ENCODE measurements at places on chromosomes 12 and 14. TPM values are rescaled to one million over a fixed set of nuclear protein-coding genes. Genes with fewer than 3 reads are reported as not detected.

- DNase-seq: no peak
Observed at GRCh38 chr12:124551268-124552144, 15.9 kb downstream of the NCOR2 start.

HSPA2 gene
- 7.9 TPM for polyA plus RNA-seq

- DNase-seq: peak; percentile 51
Observed at GRCh38 chr14:49972131-49972671, 79.3 kb downstream of the ARF6 start.

DNA sequence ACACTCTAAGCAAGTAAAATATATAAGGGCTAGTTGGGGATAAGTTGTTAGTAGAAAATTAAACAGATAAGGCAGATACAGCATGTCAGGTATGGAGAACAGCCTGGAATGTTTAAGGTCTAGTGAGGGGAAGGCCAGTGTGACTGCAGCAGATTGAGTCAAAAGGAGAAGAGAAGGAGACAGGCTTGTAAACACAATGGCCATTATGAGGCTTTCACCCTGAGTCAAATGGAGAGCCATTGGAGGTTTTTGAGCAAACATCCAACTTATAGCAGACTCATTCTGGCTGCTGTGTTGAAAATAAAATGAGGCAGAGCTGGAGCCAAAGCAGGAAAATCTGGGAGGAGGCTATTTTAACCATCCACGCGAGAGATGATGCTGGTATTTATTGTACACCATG, 142.0 kb downstream of the DUSP6 start:
- no peak for DNase-seq

DNA sequence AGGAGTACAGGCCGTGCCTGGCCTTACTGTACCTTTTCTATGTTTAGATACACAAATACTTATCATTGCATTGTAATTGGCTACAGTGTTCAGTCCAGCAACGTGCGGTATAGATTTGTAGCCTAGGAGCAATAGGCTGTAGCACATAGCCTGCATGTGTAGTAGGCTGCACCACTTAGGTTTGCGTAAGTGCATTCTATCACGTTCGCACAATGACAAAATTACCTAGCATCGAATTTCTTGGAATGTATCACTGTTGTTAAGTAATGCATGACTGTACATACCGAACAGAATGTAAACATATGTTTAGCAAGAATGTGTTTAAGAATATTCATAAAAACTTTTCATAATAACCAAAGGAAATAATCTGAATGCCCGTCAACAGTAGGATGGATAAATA, 31.9 kb downstream of the VRTN start:
- DNase-seq: no peak

DNA sequence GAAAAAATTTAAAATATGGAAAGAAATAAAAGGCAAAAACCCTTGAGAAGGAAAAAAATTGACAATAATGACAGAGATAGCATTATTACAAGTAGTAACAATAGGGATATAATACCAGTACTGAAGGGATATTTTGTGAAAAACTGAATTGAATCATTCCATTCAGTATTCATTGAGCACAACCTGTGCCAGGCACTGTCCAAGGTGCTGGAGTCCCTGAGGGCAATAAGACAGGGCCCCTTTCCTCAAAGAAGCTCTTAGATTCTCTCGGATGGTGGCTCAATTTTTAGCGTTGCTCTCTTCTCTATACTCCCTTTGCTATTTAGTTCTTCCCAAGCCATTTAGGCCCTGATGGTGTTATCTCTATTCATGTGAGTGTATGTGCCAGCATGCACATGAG, 34.3 kb upstream of the GAS2L3 start:
- peak; percentile 37 for DNase-seq

- no peak for DNase-seq
Observed at GRCh38 chr14:31926652-31927347, 150.3 kb upstream of the ARHGAP5 start.

MSRB3 gene
- 42.0 TPM for polyA plus RNA-seq

- peak; percentile 84 for DNase-seq
Observed at GRCh38 chr12:117367006-117367638, 5.7 kb upstream of the NOS1 start.

- DNase-seq: no peak
Observed at GRCh38 chr14:75291331-75291730, 12.7 kb downstream of the FOS start.

TBX3 gene
- polyA plus RNA-seq: 33.1 TPM

DNA sequence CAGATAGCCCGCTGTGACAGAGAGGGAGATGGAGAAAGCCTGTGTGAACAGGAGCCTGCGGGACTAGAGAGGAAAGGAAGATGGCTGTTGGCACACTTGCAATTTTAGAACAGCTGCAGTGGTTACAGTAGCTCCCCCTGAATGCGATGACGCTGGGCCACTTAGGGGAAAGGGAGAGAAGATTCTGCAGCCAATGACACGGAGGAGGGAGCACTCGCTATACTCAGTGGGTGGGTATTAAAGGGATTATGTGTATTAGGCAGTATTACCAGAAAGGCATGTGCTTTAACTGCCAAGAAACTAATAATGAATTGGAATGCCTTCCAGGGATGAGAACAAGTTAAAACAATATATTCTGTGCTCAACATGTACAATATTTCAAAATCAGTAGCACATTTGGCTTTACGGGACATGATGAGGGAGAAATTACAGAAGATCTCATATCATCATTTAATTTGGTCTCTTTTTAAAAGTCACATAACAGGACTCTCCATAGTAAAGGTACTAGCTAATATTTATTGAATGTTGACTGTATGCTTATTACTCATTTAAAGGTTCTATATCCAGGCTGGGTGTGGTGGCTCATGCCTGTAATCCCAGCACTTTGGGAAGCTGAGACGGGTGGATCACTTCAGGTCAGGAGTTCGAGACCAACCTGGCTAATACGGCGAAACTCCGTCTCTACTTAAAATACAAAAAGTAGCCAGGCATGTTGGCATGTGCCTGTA, 35.9 kb upstream of the FOS start:
- DNase-seq: peak; percentile 95

GRCh38 chr14:67517083-67517482, 16.0 kb upstream of the PLEKHH1 start:
- DNase-seq: no peak

GALNT6 gene
- polyA plus RNA-seq: 1.1 TPM

DNA sequence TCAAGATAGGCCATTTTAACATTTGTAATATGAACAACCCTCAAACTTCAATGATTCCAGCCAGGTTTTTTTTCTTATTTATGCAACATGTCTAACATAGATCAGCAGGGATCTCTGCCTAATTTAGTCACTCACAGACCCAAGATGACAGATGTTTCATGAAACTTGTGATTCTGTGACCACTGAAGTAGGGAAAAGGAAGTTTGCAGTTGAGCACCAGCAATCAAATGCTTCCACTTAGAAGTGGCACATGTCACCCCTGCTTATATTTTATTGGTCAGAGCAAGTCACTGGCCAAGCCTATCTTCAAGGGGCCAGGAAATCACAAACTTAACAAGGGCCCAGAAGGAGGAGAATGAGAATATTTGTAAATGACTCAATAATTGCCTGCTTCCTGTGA, 150.6 kb downstream of the BCAT1 start:
- no peak for DNase-seq

DNA sequence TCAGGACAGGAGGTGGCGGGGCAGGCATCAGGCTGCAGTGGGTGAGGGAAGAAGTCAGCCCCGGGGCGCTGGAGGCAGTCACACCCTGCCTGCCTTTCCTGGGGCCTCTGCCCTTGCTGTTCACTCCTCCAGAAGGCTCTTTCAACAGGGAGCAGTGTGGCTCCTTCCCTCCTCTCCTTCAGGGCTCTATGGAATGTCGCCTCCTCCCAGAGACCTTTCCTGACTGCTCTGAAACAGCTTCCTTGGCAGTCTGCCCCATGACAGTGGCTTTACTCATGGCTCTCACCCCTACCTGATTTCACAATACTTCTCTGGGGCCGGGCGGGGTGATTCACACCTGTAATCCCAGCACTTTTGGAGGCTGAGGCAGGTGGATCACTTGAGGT, 7.1 kb downstream of the RHOF start:
- DNase-seq: no peak

GRCh38 chr12:108856428-108857157, 790 bp downstream of the SSH1 start:
- DNase-seq: no peak

GLIPR1L1 gene
- polyA plus RNA-seq: not detected

GRCh38 chr14:90717916-90718315, 98.3 kb downstream of the TTC7B start:
- DNase-seq: no peak

KRT77 gene
- polyA plus RNA-seq: not detected

DNA sequence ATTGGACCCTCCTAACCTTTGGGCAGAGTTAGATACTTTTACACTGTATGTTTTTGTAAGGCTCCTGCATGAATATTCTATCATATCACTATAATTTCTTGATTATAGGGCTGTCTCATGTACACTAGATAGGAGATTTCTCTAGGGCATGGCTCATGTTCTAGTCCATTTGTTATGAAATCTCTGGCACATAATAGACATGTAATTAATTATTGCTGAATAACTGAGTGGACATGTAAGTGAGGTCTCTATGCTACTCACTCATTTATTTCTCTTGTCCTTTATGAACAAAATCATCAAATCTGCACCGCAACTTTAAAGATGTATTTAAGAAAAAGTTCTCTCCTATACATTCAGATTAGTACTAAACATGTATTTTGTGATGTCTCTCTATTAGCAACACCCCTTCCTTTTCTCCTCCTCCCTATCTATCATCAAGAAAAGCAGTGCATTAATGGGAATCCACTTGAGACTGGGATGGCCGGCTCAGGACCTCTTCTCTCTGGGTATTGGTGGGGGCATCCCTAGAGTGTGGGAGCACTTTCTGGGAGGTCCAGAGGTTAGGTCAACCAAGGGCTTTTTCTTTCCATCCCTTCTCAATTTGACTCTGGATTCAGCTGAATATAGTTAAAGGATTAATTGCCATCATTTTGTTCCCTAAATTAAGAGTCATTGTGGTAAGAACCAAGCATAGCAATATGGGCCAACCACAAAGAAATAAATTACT, 168.0 kb upstream of the HMGA2 start:
- DNase-seq: no peak

GRCh38 chr14:102729268-102729667, 48.0 kb upstream of the TRAF3 start:
- DNase-seq: no peak

- peak; percentile 15 for DNase-seq
Observed at GRCh38 chr12:68240079-68240478, 13.3 kb downstream of the IL22 start.

GRCh38 chr14:94560291-94560665, 964 bp upstream of the SERPINA4 start:
- no peak for DNase-seq

NRL gene
- polyA plus RNA-seq: 1.9 TPM

SLC39A9 gene
- polyA plus RNA-seq: 27.2 TPM

DNA sequence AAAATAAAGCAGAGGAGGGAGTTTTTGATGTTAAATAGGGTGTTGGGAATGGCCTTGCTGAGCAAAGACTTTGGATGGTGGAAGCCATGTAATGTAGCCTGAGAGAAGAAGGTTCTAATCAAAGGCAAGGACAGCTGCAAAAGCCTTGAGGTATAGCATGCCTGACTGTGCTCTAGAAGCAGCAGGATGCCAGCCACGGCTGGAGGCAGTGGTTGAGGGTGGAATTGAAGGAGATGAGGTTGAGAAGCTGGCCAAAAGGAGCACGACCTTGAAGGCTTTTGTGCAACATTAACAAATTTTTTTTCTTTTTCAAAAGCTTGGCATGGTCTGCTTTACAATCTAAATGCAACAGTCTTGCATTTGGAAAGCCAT, 42.3 kb upstream of the CSRP2 start:
- no peak for DNase-seq

GRCh38 chr14:89621009-89621421, 204.0 kb upstream of the FOXN3 start:
- no peak for DNase-seq

DNA sequence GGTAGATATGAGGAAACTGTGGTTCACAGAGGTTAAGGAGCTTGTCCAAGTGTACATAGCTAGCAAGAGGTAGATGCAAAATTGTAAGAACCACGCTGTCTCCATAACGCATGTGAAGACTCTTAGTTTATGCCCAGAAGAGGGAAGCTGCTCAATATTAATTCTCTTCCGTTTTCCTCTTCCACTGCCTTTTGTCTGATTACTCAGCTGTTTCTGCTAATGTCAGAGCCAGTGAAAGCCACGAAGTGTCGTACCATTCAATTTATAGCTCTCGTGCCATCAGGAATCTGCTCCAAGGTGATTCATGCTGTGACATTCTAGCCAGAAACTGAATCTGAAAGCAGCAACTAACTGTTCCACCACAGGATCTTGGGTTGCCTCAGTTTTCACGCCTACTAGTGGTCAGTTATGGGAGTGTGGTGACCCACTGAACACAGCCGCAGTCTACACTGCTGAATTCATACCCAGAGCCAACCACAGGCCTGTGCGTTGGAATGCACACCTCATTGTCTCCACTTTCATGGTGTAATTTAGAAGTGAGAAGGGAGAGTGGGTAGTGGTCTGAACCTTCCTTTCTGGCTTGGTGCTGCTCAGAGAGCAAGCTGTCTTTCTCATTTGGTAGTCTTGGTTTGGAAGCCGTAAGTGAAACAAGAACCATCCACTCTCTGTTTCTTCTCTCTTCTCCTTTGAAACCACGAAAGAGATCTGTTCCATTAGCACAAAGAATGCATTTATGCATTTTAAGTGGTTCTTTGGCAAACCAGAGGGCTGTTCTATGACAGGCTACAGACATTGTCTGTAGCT, 74.2 kb upstream of the NAP1L1 start:
- peak; percentile 25 for DNase-seq

GRCh38 chr14:104358528-104359300, 220.3 kb downstream of the KIF26A start:
- DNase-seq: no peak

DNA sequence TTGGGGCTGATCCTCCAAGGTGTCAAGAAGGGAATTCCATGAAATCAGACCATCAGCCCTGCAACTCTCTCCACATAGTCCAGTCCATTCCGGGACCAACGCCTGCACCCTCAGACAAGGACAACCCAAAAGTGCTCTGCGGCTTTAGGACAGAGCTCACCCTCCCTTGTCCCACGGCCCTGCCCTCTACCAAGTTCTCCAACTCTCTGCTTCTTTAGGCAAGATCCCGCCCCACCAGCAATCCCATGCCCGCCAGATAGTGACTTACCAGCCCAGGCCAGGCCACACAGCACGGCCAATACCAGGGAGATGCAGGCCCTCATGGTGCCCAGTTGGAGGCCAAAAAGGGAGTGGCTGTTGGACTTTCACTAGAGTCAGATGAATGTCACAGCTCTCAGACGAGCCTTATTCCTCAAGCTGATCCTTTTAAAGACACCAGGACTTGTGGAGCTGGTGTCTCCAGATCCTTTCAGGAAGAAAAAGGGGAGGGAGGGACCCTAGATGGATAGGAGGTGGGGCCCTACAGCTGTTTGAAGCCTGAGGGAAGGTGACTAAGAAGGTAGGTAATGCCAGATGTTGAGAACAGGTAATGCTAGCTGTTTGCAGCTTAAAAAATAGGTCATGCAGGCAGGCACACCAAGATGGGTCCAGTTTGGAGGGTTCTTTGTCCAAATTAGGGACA, at the start of gene ENDOU:
ENDOU (minus strand) TSS at position 400 of the 682 bp plus-strand sequence; CDS start at position 323, 77 bp downstream.
- no peak for DNase-seq

Measured in muscle of arm (tissue), 14 donors.